ENCODE measurements at places on chromosomes 7 and 10. TPM values are rescaled to one million over a fixed set of nuclear protein-coding genes. Genes with fewer than 3 reads are reported as not detected.

CCDC146 gene
- total RNA-seq: 1.5 TPM

BAIAP2L1 gene
- 3.0 TPM for total RNA-seq

ASIC3 gene
- 0.05 TPM for total RNA-seq

ASAH2 gene
- 2.3 TPM for total RNA-seq

NEUROD6 gene
- total RNA-seq: not detected

IQUB gene
- total RNA-seq: 0.51 TPM

H2BK1 gene
- not detected for total RNA-seq

MYO1G gene
- total RNA-seq: 0.05 TPM

JCAD gene
- 91.2 TPM for total RNA-seq

PPP1R3C gene
- 84.9 TPM for total RNA-seq

GNGT1 gene
- total RNA-seq: not detected

DDC gene
- not detected for total RNA-seq

RET gene
- total RNA-seq: 0.74 TPM

NUP42 gene
- total RNA-seq: 29.4 TPM

NPTX2 gene
- 1.5 TPM for total RNA-seq

NACAD gene
- 7.4 TPM for total RNA-seq

LOXL4 gene
- total RNA-seq: 240 TPM

PTPN20 gene
- 0.59 TPM for total RNA-seq

PPIF gene
- total RNA-seq: 27.3 TPM

ZCWPW1 gene
- 1.2 TPM for total RNA-seq

SYCE1 gene
- not detected for total RNA-seq

RBM20 gene
- 0.18 TPM for total RNA-seq

PRPS1L1 gene
- total RNA-seq: not detected

HOXA3 gene
- 6.8 TPM for total RNA-seq

SPDYE2B gene
- not detected for total RNA-seq

MAT1A gene
- total RNA-seq: not detected

POLR2J2 gene
- 2.7 TPM for total RNA-seq

PRTFDC1 gene
- 6.8 TPM for total RNA-seq

SFTPD gene
- total RNA-seq: not detected

RUFY2 gene
- total RNA-seq: 22.0 TPM

HIBADH gene
- 55.5 TPM for total RNA-seq

Measured in smooth muscle cell of the umbilical artery (primary cell).